ENCODE measurements at places on chromosomes 3 and 15.

- no peak for DNase-seq
Observed at GRCh38 chr3:58085616-58086015, 77.4 kb downstream of the FLNB start.

DNA sequence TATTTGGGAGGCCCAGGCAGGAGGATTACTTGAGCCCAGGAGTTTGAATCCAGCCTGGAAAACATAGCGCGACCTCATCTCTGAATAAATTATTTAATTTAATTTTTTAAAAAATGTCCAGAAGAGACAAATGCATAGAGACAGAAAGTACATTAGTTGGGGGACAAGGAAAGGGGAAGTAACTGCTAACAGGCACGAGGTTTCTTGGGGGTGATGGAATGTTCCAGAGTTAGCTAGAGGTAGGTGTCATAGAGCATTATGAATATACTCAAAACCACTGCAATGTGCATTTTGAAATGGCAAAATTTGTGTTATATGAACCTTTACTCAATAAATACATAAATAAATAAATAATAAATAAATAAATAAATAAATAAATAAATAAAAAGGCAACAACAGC is 31.7 kb upstream of the CYP11A1 start:
- DNase-seq: no peak

DNA sequence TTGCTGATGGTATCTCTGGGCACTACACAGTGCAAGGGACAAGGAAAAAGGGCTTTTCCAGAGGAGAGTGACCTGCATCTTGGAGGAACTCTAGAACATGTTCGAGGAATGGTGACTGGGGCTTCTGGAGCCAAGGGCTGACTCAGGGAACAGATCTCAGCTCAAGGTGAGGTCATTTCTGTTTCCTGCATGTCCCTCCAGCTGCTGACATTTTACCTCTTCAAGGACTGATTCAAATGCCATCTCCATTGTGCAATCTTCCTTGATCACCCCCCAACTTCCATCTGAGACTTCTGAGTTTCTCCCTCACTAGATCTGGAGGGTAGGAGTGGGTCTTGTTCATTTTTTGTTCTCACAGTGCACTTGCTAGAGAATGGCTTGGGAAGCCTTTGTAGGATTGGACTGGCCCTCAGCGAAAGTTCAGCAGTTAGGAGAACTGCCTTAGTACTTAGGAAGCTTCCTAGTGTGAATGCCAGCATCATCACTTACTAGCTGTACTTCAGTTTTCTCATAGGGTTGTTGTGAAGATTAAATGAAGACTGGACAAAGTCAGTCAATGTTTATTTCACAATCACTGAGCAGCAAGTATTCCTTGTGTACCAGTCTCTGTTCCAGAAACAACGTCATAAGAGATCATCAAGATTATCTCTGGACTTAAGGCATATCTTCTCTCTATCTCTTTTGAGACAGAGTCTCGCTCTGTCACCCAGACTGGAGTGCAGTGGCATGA is 2.6 kb upstream of the IDH3A start:
- DNase-seq: no peak

GRCh38 chr3:159806412-159806811 is 182.2 kb upstream of the IL12A start:
- DNase-seq: no peak

Data from AG09319 (cell line).